ENCODE measurements at places on chromosomes 3 and 15.

GRCh38 chr3:83928903-83929302 lies 1029.9 kb upstream of the CADM2 start:
- DNase-seq: no peak

GRCh38 chr3:62027241-62027640 lies 346.1 kb downstream of the FEZF2 start:
- DNase-seq: no peak

- no peak for DNase-seq
These were observed 277.7 kb downstream of the EDEM1 start for GRCh38 chr3:5465183-5465582.

GRCh38 chr3:187878772-187879518 lies 133.7 kb upstream of the BCL6 start:
- no peak for DNase-seq

DNA sequence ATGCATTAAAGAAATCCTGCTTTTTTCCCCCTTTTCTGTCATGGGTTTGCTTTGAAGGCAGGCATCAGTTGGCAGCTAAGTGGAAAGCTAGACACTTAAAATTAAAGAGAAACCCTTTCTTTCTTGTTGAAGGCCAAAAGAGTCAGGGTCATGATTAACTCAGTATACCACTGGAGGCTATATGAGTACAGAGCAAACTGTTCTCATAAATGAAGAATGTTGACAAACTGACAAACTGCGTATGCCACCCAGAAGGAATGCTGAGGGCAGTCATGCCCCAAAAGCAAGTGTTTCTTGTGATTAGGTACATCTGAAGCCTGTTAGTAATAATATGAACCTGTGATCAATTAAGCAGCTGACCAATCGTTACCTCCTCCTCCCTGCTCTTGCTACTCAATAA lies 43.6 kb upstream of the COL6A6 start:
- no peak for DNase-seq

DNA sequence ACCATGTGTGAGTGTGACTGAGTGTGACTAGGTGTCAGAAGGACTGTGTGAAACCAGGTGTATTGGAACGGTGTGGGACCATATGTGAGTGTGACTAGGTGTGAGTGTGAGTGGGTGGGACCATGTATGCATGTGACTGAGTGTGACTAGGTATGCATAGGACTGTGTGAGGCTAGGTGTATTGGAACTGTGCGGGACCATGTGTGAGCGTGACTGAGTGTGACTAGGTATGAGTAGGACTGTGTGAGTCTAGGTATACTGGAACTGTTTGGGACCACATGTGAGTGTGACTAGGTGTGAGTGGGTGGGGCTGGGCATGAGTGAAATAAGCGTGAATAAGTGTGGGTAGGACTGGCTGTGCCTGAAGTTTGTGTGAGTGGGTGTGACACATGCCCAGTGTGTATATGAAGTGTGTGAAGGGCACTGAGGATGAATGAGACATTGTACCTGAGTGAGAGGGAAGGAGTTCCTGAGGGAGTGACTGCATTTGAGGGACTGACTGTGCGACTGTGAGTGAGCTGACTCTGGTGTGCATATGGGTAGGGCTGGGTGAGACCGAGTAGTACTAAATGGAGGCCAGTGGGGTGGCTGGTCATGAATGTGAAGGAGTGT lies 247.0 kb upstream of the CCDC54 start:
- no peak for DNase-seq

DNA sequence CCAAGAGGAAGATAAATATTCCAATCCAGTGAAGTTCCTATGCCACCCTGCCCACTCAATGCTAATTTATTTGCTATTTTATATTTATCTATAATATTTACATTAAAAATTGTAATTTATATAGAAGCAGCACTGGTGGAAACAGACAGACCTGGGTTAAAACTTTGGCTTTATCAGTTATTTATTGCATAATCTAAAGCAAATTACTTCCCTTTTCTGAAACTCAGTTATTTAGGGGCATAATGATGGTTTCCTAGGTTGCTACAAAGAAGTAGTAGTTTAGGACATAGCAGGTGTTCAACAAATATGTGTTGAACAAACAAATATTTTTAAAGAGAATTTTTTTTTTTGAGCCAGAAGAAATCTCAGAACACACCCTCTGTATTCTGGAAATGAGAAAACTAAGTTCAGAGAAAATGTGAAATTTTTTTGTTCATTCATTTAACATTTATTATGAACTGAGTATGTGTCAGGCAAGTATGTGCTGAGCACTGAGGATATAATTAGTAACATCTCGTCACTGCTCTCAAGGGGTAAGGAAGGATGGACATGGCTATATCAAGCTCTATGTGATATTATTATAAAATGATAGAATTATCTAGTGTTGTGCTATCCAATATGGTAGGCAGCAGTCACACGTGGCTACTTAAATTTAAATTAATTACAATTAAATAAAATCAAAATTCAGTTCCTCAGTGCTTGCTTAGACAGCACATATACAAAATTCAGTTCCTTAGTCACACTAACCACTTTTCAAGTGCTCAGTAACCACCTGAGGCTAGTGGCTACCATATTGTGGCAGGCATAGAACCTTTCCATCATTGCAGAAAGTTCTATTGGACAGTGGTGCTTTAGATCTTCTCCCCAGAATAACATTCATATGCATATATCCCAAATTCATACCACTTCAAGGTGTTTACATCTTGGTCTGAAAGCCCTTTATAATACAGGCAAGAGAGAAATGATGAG lies 7.0 kb upstream of the UBE2Q2 start:
- no peak for DNase-seq

- no peak for DNase-seq
These were observed 101.6 kb downstream of the MYLK start for GRCh38 chr3:123782488-123782887.

DNA sequence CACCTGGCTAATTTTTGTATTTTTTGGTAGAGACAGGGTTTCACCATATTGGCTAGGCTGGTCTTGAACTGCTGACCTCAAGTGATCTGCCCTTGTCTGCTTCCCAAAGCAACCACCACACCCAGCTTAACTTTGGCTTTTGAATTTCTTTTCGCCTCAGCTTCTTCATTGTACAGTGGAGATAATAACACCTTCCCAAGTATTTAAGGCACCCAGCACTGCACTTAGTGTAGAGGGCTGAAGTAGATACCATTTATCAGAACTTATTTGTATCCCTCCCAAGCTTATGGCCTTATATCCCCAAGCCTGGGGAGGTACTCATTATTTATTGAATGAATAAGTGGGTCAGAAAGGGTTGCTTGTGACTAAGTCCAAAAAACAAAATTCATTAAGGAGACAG lies 2.3 kb downstream of the SQOR start:
- no peak for DNase-seq

- DNase-seq: no peak
These were observed 5.3 kb downstream of the ZNF620 start for GRCh38 chr3:40511031-40511718.

- no peak for DNase-seq
These were observed 52.6 kb downstream of the MECOM start for GRCh38 chr3:169610888-169611291.

DNA sequence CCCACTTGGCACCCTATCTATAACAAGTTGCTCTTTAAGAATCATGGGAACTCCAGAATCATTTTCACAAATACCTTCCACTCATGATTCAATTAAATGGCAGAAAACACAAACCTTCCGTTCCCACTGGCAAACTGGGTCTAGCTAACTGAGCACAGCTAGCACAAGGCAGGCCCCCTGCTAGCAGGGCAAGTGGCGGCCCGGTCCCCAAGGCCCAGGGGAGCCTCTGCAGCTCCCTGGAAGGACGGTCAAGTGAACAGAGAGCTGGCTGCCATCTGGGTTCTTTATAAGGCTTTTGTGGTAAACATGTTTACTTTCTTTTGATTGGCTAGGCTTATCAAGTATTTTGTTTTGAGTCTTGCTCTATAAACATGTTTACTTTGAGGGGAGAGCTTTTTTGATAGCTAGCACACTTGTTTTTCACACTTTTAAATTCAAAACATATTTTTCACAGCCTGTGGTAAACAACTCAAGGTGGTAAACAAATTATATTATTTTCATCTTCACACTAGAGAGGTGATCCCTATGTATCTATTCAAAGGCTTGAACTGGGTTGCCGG lies 81.4 kb downstream of the FOXP1 start:
- DNase-seq: no peak

GRCh38 chr3:33105341-33105948 lies 8.4 kb upstream of the CRTAP start:
- no peak for DNase-seq

- no peak for DNase-seq
These were observed 46.0 kb upstream of the ALDH1L1 start for GRCh38 chr3:126226374-126226773.

DNA sequence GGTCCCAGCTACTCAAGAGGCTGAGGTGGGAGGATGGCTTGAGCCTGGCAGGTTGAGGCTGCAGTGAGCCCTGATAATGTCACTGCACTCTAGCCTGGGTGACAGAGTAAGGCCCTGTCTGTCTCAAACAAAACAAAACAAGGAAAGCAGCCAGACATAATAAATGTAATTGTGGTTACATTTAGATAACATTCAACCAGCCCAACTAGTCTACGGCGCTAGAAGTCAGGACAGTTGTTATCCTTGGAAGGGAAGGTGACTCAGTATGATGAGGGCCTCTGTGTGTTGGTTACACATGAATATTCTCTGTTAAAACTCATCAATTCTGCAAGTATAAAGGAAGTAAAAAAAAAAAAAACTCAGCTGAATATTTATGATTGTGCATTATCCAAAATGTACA lies 27.0 kb upstream of the CSPG5 start:
- no peak for DNase-seq

- no peak for DNase-seq
These were observed 135.7 kb downstream of the MEIS2 start for GRCh38 chr15:36964626-36965025.

DNA sequence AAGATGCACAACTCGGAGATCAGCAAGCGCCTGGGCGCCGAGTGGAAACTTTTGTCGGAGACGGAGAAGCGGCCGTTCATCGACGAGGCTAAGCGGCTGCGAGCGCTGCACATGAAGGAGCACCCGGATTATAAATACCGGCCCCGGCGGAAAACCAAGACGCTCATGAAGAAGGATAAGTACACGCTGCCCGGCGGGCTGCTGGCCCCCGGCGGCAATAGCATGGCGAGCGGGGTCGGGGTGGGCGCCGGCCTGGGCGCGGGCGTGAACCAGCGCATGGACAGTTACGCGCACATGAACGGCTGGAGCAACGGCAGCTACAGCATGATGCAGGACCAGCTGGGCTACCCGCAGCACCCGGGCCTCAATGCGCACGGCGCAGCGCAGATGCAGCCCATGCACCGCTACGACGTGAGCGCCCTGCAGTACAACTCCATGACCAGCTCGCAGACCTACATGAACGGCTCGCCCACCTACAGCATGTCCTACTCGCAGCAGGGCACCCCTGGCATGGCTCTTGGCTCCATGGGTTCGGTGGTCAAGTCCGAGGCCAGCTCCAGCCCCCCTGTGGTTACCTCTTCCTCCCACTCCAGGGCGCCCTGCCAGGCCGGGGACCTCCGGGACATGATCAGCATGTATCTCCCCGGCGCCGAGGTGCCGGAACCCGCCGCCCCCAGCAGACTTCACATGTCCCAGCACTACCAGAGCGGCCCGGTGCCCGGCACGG lies 991 bp downstream of the SOX2 start:
- DNase-seq: no peak

GRCh38 chr15:61946778-61947177 lies 113.5 kb downstream of the VPS13C start:
- no peak for DNase-seq

- no peak for DNase-seq
These were observed 65.5 kb upstream of the ADAMTSL3 start for GRCh38 chr15:83588441-83588840.

DNA sequence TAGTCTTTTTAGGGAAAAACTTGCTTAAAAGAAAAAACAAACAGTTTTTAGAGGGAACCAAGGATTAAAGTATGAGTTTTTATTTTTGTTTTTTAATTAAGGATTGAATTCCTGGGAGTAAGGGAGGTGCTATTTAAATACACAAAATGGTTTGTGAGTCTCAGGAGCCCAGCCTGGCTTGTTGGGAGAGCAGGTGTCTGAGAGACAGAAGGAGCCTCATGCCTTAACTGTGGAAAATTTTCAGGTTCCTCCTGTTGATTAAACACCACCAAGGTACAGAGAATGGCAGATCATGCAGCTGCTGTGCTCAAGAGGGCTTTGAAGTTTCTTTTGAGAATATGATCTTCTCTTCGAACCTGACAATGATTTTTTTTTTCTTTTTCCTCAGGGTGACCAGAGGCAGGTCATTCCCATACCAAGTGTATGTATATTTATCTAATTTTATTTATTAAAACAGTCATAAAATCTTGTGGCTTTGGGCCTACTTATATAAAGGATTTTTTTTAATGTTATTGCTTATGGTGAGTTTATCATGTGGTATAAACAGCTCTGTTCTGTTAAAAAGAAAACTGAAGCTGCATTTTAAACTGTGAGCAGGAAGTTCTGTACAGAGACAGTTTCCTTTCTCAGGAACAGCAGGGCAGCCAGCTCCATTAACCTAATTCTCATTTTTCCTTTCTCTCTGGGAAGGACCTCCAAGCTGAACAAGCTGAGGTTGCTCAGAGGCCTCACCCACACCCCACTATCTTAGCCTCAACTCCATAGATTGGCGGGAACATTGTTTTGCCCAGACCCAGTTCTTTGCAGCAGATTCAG lies 33.7 kb upstream of the VILL start:
- DNase-seq: no peak

DNA sequence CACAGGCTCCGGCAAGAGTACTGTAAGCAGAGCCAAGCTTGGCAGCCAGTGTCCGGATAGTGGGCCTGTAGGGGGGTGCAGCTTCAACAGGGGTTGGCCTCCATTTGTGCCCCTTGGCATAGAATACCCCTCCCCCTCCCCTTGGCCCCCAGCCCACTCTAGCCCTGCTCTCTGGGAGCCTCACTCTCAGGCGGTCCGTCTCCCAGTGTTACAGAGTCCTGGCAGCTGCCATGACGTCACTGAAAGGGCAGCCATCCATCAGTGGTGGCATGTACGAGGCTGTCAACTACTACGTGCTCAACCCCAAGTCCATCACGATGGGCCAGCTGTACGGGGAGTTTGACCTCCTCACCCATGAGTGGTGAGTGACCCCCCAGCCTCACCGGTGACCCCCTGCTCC lies 50.4 kb downstream of the DNAH1 start:
- no peak for DNase-seq

DNA sequence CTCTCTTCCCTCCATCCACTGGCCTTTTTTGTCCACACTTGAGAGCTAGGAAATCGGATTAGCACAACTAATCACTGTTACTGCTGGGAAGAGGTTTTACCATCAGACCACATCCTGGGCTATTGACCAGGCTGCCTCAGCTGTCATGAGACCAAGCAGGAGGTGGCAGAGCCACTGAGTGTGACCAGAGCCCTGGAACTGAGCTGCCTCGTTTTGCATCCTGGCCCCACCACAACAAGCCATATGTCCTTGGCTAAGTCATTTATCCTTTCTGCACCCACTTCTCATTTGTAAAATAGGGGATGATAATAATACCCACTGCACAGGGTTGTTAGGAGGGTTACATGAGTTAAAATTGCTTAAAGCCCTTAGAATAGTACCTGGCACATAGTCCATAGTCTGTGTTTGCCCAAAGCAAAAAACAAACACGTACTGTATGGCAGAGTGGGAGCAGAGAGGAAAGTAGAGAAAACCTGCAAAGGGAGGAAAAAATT lies 34.1 kb downstream of the TMEM158 start:
- no peak for DNase-seq

GRCh38 chr3:27630885-27631284 lies 91.2 kb downstream of the EOMES start:
- no peak for DNase-seq

Data from effector memory CD4-positive, alpha-beta T cell (primary cell).